ENCODE measurements at places on chromosomes 5 and 9.

DNA sequence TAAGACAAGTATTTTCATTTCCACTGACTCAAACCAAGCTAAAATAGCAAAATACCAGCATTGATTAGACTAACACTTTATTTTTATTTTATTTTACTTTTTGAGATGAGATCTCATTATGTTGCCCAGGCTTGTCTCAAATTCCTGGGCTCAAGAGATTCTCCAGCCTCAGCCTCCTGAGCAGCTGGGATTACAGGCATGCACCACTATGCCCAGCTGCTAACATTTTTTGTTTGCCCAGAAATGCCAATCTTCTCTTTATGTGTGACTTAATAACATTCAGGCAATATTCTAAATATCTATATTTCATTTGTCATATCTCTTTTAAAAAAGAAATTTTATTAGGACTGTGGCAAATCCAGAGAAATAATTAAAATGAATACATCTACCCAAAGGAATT is 55.0 kb downstream of the OXCT1 start:
- no peak for DNase-seq

DNA sequence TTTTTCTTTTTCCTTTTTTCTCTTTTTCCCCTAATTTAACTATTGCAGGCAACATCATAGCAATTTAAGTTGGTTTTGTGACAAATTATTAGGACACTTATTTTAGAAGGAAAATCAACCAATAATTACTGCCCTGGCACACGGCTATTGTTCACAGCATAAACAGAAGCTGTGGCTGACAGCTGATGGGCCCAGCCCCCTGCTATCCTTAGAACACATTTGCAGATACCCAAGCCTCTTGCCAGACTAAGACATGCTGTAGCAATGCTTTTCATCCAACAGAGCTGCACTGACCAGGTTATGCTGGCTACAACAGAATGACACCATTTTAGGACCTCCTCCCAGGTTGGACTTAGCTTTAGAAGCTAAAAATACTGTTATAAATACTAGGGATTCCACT is 852.7 kb upstream of the DMAC1 start:
- no peak for DNase-seq

DNA sequence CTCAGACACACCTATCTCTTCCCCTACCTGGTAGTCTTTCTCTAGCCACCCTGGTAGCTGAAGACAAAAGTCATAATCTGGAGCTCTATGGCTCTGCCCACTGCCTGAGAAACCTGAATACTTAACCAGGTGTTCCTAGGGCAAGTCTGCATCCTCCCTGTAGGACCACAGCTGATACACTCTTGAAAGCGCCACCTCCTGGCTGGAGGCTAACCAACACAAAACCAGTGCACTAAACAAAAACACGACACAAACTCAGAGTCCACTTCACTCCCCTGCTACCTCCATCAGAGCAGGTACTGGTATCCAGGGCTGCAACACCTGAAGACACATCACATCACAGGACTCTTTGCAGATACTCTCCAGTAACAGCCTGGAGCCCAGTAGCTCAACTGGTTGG is 84.6 kb upstream of the ANXA1 start:
- no peak for DNase-seq

GRCh38 chr9:76136986-76137385 is 246.5 kb downstream of the PCSK5 start:
- no peak for DNase-seq

DNA sequence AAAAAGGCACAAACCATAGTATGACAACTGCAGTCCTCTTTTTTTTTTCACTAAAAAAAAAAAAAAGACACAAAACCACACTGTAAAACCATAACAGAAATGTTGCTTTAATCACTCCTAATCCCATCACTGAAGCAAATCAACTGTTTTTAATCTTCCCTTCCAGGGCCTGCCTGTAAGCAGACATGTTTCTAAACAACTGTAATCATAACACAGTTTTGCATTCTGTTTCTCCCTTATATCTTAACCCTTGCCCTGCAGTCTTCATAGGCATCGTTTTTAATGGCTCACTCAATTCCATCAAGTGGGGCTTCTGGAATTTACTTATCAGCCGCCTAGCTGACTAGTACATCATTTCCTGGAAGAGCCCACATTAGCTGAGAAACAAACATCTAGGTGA is 111.0 kb upstream of the SLC25A48 start:
- DNase-seq, result no peak

DNA sequence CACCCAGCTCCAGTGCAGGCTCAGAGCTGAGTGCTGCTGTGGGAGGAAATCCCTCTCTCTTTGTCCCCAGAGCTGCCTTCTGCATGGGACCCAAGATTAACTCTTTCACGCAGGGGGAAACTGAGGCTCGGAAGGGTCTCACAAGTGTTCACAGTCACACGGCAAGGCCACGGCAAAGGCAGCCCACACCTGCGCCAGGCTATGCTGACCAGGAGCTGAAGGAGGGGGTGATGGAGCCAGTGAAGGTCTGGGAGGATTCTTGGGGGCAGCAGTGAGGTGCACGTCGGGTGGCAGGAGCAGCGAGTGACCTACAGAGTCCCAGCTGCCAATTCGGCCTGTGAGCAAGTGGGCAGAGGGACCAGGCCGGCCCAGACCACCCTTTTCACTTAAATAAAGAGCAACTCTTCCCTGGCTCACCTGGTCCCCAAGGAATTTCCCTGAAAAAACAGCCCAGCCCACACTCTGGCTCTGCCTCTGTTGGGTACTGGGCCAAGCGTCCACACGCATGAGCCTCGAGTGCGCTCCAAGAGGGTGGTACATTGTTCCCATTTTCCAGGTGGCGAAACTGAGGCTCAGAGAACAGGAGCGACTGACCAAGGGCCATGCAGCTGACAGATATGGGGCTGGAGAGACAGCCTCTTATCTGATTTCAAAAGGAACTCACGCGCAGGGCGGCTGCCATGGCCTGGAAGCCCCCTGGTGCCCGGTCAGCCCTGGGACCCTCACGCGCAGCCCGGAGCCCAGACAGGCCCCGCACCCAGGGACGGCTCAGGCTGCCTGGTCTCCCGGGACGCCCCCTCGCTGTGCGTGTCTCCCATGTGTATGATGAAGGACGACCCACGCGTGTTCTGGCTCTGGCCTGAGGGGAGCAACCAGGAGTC is 28.2 kb downstream of the SARDH start:
- DNase-seq, result no peak

DNA sequence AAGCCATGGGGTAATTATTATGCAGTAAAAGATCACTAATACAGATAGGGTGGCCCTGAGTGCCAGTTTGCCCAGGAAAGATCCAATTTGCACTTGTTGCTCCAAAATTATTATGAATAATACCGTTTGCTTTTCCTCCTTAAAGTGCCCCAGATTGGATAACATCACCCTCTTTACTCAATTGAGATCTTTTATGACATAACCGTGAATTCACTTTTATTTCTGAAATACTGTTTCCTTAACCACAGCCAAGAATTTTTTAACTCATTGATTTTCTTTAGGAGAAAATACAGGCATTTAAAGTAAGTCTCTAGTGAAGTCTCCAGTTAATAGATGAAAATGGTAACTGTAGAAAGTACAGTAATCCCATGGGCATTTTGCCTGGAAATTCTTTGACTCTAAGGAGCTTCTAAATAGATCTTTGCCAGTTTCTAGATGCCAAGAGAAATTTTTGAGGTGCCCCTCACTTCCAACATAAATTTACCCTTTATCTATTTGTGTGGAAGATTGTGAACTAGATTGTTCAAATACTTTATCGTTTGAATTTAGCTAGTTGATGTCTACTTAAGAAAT is 99.2 kb downstream of the UHRF2 start:
- no peak for DNase-seq

- no peak for DNase-seq
These were observed 416 bp upstream of the PAIP2 start for GRCh38 chr5:139341187-139341688.

DNA sequence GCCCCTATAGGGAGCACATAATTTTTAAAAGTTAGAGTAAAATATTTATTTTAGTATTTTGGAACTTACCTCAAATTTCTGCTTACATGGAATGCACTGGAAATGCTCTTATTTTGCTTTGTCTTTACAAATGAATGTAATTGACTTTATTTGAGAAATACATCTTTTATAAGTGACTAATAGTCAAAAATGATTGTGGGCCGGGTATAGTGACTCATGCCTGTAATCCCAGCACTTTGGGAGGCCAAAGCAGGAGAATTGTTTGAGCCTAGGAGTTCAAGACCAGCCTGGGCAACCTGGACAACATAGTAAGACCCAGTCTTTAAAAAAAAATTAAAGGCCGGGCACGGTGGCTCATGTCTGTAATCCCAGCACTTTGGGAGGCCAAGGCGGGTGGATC is 5.8 kb downstream of the HMGCR start:
- no peak for DNase-seq

- no peak for DNase-seq
These were observed 42.1 kb upstream of the EEIG1 start for GRCh38 chr9:128022886-128023285.

DNA sequence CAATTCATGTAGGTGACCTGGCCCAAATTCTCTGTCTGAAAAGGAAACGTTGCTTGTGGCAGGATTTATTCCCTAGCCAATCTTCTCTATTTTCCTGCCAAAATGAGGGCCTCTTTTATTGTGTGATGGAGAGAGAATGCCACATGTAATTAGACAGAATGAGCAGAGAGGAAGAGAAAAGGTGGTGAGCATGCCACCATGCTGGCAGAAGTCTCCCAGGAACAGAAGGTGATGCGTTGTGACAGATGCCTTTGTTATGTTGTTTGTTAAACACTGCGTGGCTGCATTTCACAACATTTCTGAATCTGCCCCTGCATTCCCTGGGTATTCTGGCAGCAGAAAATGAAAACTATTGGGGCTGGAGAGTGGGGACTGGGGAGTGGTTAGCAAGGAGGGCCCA is 577.6 kb downstream of the TLR4 start:
- DNase-seq, result no peak

DNA sequence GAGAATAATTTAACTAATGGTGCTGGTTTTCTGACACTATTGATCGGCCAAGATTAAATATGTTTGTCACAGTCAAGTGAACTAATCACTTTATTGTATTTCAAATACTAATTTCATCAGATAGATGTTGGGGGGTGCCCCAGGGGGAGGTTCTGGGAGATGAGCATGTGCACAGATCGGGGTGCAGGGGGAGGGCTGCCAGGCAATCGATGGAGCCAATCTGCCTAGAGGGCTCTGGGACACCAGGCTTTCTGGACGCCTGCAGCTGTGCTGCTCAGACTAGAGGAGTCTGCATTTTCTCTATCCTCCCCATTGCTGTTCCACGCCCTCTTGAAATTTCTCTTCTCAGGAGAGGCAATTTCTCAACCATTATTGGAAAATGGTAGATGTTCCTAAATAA is 100.0 kb upstream of the ALDH1B1 start:
- DNase-seq, result no peak

DNA sequence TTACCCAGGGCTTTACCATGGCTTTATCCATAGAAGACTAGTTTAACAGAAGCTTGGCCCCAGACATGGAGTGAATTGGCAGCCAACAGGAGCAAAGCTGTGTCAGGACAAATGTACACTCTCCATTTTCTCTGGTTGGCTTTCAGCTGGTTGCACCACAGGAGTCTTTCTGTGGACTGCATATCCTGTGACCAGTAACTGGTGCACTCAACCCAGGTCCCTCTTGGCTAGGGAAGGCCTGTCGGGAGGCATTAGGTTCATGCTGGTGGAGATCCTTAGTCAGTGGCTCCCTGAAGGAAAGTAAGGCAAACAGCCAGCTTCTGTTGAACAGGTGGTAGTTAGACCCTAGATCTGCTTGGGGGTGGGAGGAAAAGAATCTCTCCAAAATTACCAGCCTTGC is 146.9 kb upstream of the TLX3 start:
- no peak for DNase-seq

- DNase-seq, result no peak
These were observed 437.3 kb upstream of the ADAMTSL1 start for GRCh38 chr9:18036422-18037187.

- DNase-seq, result no peak
These were observed 16.7 kb upstream of the THG1L start for GRCh38 chr5:157714596-157714864.

DNA sequence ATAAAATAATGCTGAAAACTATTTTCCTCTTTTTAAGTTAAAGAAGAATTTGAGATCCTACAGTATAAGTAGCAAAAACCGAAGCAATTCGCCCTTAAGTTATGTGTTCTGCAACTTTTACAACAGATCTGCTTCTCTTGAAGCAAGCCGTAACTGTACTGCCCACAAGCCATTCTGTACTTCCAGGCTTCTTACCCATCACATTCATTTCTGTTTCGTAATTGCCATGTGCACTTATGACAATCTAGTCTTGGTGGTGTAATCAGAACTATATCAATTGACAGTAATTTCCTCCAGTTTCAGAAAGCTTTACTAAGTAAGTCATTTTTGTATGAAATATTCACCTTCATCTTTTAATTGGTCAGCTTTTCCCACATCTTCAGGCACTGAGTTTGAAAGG is 13.8 kb downstream of the SGTB start:
- no peak for DNase-seq

DNA sequence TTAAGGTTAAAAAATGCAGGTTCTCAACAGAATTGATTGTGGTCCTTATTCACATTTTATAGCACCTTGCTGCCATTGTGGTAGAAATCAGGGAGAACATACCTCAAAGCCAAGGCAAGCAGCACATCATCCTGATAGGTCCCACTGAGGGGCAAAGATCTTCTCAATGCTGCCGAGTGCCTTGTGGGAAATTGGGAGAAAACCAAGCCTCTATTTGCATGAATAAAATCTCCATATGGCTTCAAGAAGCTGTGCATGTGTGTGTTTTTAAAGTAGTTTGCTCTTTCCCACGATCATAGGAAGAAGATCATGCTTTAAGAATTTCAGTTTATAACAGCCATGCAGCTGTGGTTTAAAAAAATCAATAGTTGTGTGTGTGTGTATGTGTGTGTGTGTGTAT is 216.9 kb upstream of the FBXL7 start:
- DNase-seq, result no peak

- no peak for DNase-seq
These were observed 29.7 kb upstream of the GLDC start for GRCh38 chr9:6675268-6675667.

GRCh38 chr5:54520438-54520846 is 2.9 kb downstream of the SNX18 start:
- DNase-seq, result no peak

DNA sequence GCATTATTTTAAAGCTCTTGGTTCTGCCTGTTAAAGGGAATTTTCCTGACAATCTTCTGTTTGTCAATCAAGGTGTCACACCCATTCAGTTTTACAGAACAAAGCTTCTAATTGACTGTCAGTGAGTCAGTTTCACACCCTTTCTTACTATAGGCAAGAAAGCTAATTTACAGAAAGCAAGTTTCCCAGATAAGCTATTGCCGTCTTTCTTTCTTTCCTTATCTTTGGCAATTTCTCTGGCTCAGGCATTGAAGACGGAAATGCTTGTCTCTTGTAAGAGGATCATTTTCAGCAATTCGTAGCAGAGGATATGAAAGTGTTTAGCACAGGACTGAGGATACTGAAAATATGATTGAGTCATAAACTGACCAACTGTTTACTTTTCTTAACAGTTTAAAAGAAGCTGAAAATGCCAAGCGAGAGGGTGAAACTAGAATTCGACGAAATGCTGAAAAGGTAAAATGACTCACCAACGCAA is 27.0 kb downstream of the SPINK5 start:
- no peak for DNase-seq

DNA sequence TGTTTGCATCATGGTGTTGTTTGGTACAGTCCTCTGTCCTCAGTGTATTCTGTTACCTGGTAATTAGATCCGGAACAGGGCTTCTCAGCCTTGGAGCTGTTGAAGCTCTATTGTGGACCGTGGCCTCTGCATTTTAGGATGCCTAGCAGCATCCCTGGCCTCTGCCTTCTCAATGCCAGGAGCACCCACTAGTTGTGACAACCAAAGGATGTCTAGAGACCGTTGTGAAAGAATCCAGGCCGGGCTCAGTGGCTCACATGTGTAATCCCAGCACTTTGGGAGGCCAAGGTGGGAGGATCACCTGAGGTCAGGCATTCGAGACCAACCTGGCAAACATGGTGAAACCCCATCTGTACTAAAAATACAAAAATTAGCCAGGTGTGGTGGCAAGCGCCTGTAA is 159.6 kb downstream of the CACNA1B start:
- no peak for DNase-seq

All from stimulated activated CD8-positive, alpha-beta memory T cell treated with anti-CD3 and anti-CD28 coated beads, Interleukin-4, amount 100 ng/mL, for 1 hour (primary cell).